ENCODE measurements at places on chromosomes 11 and 22. TPM values are rescaled to one million over a fixed set of nuclear protein-coding genes. Genes with fewer than 3 reads are reported as not detected.

ATG13 gene
- total RNA-seq, result 57.3 TPM

LRRC32 gene
- 29.5 TPM for total RNA-seq

ZC3H7B gene
- total RNA-seq, result 88.7 TPM

DNA sequence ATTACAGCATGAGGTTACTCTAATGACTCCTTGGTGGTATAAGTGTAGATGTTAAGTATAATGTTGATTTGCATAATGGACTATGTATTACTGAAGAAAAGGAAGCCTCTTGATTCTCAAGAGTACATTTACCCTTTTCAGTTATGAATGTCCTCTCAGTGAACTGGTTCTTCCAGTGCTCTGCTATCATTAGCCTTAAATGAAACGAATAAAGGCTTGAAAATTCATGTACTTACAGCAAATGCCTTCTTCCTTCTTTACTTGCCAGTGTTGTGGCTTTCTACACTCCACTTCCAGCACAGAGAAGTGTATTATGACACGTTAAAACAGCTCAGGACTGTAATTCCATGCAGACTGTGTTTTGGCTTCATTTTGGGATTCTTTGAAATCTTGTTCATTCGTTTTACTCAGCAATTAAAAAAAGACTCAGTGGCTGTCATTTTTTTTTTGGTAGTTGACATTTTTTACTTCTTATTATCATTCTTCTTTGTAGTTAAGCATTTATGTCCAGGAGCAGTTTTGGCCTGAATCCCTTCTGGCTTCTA, 96.9 kb downstream of the MTMR3 start:
- DNase-seq, result no peak

DNA sequence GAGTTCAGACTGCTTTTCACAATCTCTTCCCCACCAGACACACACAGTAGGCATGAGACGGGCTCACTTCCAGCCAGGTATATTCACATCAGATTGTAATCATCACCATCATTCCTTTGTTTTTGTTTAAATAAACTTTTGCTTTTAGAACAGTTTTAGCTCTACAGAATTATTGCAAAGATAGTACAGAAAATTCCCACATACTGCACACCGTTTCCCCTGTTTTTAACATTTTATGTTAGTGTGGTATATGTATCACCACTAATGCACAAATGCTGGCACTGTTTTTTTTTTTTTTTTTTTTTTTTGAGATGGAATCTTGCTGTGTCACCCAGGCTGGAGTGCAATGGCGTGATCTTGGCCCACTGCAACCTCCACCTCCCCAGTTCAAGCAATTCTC, 83.3 kb upstream of the ANO1 start:
- DNase-seq, result no peak

GRCh38 chr11:111797145-111797581, 31.0 kb upstream of the PPP2R1B start:
- no peak for DNase-seq

DNA sequence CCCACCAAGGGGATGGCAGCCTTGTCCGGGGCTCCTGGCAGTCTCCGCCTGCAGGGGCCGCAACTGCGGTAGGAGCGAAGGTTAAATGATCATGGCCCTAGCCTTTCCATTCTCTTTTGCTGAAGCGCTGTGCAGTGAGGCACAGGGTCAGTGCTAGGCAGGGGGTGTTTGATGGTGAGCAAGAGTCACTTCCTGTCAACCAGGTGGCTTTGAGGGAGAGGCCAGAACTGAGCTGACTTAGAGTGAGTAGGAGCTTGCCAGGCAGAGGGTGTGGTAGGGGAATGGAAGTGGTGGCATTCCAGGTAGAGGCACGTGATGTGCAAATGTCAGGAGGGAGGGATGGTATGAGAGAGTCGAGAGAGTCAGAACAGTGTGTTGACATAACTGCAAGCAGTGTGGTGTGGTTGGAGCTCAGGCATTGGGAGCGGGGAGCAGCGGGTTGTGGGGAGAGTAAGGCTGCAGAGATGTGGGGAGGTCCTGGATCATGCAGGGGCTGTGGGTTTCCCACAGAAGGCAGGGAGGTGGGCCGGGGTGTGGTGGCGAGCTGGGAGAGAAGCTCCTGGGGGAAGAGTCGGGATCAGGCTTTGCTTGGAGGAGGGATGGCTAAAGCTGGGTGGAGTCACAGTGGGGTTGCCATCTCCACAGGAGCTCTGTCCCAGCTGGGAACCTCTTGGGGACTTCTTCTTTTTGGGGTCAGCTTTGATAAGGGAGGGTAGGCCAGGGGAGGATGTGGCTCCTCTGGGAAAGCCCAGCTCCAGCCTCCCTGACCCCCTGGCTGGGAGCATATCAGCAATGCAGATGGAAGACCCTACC, 33.3 kb downstream of the AMPD3 start:
- DNase-seq, result no peak

GRCh38 chr11:105144887-105145286, 5.3 kb upstream of the CARD18 start:
- no peak for DNase-seq

GRCh38 chr22:30245181-30245984, 1.2 kb downstream of the LIF start:
- DNase-seq, result no peak

DNA sequence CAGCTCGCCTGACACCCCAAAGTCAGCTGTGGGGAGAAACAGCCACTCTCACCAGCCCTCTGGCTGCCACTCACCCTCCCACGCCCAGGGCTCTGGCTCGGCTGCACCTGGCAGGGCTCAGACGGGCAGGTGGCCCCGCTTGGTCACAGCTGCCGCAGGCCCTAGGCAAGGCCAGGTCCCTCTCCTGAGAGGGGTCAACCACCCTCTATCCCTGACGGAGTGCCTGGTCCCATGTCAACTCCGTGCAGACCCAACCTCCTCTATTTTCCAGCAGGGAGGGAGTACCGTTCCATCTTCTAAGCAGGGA, 1.9 kb downstream of the MAP4K2 start:
- no peak for DNase-seq

- no peak for DNase-seq
Measured at GRCh38 chr11:121485216-121485615, 32.4 kb upstream of the SORL1-AS1 start.

DNA sequence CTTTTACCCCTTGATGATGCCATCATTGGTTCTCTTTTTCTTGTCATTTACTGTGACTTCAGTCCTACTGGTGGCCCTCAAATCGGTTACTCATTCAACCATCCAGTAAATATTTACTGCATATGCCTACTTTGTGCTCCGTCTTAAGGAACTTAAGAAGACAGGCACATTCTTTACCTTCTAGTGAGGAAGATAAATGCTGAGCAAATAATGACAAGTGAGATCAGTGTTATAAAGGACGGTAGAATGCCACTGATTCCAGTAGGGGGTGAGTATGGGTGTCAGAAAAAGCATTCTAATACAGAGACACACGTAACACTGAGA, 1.6 kb downstream of the ANKRD42 start:
- DNase-seq, result no peak

GRCh38 chr11:29996016-29996415, 20.8 kb downstream of the KCNA4 start:
- no peak for DNase-seq

- DNase-seq, result no peak
Measured at GRCh38 chr22:39282645-39283321, 36.6 kb downstream of the RPL3 start.
